Adipocyte (in vitro differentiated cells): ENCODE measurements at places on chromosomes 7 and 10.

GRCh38 chr7:103129702-103130549 is 19.0 kb downstream of the NAPEPLD start:
- no peak for DNase-seq

GRCh38 chr7:68238204-68238805 is 1241.7 kb downstream of the TYW1 start:
- DNase-seq = no peak

DNA sequence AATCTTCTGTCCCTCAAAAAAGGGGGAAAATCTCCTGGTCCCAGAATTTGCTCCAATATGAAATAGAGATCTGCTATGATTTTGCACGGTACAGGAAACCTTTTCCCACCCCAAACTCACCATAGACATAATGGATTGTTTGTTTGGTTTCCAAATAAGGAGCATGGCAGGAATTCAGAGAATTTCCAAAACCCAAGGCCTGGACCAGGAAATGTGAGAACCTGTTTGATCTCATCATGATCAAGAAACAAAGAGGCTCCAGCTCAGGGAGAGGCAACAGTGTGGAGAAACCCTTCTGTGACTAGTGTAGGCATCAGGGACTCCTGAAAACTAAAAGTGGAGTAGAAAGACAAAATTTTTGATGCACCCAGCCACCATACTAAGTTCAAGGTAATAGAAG is 1548.1 kb upstream of the LRRTM3 start:
- no peak for DNase-seq

- peak; percentile 53 for DNase-seq
Observed at GRCh38 chr10:72729528-72729927, 37.6 kb downstream of the MCU start.

GRCh38 chr10:127296696-127297095 is 100.3 kb upstream of the INSYN2A start:
- DNase-seq = no peak

DNA sequence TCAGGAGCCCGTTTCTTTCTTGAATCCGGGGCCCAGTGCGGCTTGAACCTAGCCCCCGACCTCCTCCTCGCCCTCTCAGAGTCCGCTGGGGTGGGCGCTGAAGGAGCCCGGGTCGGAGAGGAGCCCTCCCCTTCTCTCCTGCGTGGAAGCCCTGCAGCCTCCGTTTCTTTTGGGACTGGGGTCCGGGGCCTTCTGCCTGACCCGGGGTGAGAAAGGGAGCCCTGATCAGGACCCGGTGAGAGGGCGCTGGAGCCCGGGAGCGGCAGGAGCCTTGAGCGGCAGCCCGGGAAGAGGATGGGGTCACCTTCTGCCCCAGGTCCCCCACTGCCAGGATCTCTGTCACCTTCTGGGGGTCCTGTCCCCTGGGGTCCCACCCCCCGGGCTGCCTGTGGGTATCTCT is 162.3 kb downstream of the ZNF33B start:
- DNase-seq = peak; percentile 14

GRCh38 chr7:106592282-106593027 is 68.5 kb downstream of the CCDC71L start:
- no peak for DNase-seq

- DNase-seq = no peak
Observed at GRCh38 chr7:26850193-26850651, 14.2 kb downstream of the SKAP2 start.

- DNase-seq = no peak
Observed at GRCh38 chr7:128902761-128903585, 7.5 kb downstream of the KCP start.

- peak; percentile 54 for DNase-seq
Observed at GRCh38 chr10:6204063-6204340, 1.3 kb downstream of the PFKFB3 start.
